Activated naive CD8-positive, alpha-beta T cell treated with anti-CD3 and anti-CD28 coated beads, Interleukin-2, amount 10 ng/mL, durations not matched to agents 7 days and 5 days (primary cell): ENCODE measurements at places on chromosomes 5 and 9. TPM values are rescaled to one million over a fixed set of nuclear protein-coding genes. Genes with fewer than 3 reads are reported as not detected.

Gene AGXT2
- not detected for total RNA-seq

Gene ANKRD31
- total RNA-seq = 0.51 TPM

Gene SMIM32
- total RNA-seq = not detected

Gene RNF180
- not detected for total RNA-seq

Gene PCA3
- not detected for total RNA-seq

Gene GTF3C5
- 97.5 TPM for total RNA-seq

Gene DAB2IP
- 0.20 TPM for total RNA-seq
